ENCODE measurements at places on chromosomes 1 and 21.

GRCh38 chr1:93522721-93523120 is 74.8 kb downstream of the FNBP1L start:
- DNase-seq = no peak

GRCh38 chr1:110051262-110051648 is 16.8 kb downstream of the STRIP1 start:
- DNase-seq = no peak

DNA sequence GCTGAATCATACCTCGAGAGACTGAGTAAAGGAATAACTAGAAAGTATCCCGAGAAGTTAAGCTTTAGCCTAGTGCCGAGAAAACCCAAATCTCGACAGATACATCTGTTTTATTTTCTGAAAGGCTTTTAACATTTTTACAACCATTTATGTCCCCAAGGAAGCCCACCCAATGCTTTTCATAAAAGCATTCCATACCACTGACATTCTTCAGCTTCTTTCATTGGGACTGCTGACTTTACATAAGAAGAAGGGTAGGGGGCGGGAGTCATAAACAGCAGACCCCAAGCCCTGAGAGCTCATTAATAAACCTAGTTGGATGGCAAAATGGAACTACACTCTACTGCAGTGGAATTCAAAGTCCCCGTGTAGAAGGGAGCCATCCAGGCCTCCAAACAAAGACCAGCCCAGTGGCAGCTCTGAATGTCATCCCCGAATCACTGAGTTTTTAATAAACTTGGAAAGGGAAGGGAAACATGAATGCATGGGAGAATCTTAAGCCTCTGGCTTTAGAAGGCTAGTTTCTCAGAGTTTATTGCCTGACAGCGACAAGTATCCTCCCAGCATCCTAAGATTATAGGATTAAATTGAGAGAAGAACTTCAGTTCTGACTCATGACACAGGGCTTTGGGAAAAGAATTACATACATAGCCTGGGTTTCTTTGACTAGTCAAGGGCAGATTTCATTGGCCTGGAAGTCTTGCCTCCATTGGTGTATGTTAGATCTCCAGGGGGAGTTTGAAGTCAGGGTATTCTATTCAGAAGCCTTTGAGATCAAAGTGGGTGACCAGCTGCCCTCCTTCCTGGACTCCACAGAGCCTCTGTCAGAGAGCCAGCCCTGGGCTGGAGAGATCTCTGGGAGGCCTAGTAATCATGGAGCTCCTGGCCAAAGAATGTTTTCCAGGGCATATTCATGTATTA is 3.7 kb downstream of the ATF3 start:
- DNase-seq = no peak

GRCh38 chr1:11384170-11384554 is 94.8 kb upstream of the DISP3 start:
- no peak for DNase-seq

- DNase-seq = no peak
Measured at GRCh38 chr1:54768093-54768492, 3.8 kb upstream of the PARS2 start.

DNA sequence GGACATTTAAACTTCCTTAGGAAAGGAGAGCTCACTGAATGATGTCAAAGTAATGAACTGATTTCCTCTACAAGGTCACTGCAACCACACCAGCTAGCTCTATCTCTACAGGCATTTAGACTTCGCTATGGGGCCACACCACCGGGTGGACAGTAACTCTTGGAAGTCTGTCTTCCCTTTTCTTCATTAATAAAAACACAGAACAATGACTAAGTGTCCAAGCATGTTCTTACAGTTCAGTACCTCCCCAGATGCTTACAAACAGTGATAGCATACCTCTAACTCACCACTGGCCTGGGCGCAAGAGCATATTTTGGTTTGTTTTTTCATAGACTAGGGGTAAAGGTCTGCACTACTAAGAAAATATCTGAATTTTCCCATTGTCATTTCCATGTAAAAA is 54.6 kb downstream of the SIM2 start:
- no peak for DNase-seq

DNA sequence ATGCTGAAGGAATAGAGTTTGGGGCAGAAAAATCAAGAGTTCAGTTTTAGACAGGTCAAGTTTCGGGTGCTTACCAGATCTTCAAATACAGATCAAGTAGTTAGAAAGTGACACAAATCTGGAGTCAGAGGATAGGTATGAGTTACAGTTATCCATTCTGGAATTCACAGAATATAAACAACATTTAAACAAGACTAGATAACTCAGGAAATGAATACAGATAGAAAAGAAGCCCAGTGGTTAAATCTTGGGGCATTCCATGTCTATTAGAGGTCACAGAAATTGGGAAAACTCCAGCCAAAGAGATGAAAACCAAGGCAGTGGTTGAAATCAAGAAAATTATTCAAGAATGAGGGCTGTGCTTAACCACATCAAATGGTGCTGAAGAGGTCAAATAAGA is 187.0 kb upstream of the HP1BP3 start:
- DNase-seq = no peak

DNA sequence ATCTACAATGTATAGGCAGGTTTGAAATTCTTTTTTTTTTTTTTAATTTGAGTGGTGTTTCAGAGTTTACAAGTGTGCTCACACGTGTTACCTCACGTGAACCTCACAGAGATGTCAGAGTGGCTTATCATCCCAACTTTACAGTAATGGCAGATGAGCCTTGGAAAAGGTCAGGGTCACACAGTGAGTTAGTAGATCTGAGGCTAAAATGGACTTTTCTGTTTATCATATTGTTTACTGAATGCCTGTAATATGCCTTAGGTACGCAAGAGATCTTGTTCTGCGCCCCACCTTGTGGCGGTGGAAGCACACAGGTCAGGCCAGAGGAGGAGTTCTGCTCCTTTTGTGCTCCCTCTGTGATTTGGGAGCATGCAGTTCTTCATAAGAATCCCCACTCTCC is 80.0 kb downstream of the DYRK1A start:
- DNase-seq = no peak

GRCh38 chr1:93596329-93597089 is 85.1 kb downstream of the BCAR3 start:
- no peak for DNase-seq

GRCh38 chr21:25298512-25299491 is 308.5 kb downstream of the MRPL39 start:
- DNase-seq = peak; percentile 8

DNA sequence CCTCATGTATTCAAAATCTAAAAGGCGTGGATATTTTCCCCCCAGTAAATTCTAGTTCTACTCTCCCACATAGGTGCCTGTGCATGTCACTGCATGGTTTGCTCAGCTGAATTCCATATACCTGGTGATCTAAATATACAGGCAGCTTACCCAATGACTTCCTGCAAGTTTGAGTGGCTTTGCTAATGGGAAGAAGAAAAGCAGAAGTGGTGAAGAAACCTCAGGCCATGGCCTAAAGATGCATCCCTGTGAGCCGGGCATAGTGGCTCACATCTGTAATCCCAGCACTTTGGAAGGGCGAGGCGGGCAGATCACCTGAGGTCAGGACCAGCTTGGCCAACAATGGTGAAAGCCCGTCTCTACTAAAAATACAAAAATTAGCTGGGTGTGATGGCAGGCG is 11.5 kb downstream of the SLC44A3 start:
- DNase-seq = no peak

GRCh38 chr1:203283597-203283996 is 21.7 kb upstream of the BTG2 start:
- DNase-seq = no peak

- no peak for DNase-seq
Measured at GRCh38 chr21:44518686-44519085, 21.3 kb downstream of the KRTAP10-1 start.

GRCh38 chr1:244969355-244970235 is 105.3 kb upstream of the HNRNPU start:
- peak; percentile 26 for DNase-seq

- DNase-seq = no peak
Measured at GRCh38 chr1:102732927-102733326, 375.4 kb downstream of the COL11A1 start.

GRCh38 chr1:112322018-112322417 is 74.0 kb upstream of the CTTNBP2NL start:
- no peak for DNase-seq

- DNase-seq = no peak
Measured at GRCh38 chr1:16119504-16119903, 36.4 kb downstream of the EPHA2 start.

- no peak for DNase-seq
Measured at GRCh38 chr1:206779638-206780037, 7.3 kb upstream of the IL10 start.

DNA sequence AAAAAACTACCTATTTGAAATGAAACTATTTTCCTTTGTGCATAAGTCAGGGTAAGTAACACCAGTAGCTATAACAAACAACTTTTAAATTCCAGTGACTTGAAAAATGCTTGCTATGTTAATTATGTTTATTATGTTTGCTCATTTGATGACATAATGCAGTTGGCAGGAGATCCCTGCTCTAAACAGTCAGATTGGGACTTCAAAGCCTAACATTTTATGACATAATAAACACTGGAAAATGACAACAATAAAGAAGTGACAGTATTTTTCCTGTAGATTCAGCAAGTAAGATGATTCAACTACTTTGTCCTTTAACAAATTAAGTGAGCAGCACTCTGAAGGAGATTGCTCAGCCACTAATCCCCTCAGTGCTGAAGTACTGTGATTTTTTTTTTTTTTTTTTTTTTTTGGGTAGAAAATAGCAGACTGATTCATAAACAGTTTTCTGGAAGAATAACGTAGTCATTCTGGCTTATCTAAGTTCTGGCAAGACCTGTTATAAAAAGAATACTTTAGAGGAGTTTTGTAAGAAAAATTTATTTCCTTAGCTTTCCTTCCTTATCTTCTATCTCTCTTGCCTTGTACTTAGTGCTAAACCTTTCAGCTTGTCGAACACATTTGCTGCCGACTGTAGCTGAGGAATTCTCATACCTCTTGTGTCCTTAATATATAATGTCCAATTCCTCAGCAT is 207.2 kb downstream of the PTGER3 start:
- DNase-seq = no peak
